ENCODE measurements at places on chromosomes 7 and 10.

GRCh38 chr7:71497256-71497946 is 365.5 kb downstream of the GALNT17 start:
- no peak for DNase-seq

DNA sequence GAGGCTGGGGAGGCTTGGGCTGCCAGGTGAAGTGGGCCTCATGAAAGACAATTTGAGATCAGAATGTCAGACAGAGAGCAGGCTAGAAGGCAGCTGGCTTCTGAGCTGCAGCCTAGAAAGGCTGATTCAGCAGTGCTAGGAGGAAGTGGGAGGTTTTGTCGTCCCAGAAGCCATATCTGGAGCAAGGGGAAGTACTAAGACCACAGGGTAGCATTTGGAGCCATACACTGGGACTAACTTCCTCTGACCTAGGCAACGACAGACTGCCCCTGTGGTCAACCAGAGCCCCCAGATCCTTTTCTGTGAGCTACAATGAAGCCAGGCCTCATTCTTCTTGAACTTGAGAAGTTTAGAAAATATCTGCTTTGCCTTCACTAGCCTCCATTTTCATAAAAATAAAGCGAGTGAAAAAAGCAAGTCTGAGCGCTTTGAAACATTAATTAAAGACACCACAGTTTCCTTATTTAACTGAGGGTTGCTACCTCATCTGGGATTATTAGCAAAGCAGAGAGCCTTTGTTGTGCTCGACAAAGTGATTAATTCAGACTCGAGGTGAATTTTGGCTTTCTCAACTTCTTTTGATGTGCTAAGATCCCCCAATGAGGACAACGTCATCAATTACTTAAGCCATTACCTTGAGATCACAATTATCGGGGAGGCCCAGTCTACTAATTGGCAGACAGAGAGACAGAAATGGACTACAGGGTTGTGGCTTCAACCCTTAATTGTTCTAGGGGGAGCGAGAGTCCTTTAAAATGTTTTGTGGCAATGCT is 26.6 kb downstream of the TBXAS1 start:
- no peak for DNase-seq

- no peak for DNase-seq
Measured at GRCh38 chr10:11758527-11759236, 16.5 kb downstream of the ECHDC3 start.

- DNase-seq = no peak
Measured at GRCh38 chr7:81416659-81417058, 353.2 kb downstream of the HGF start.

- no peak for DNase-seq
Measured at GRCh38 chr10:95755511-95756004, 405 bp upstream of the ENTPD1 start.

GRCh38 chr7:18132811-18133210 is 105.2 kb upstream of the PRPS1L1 start:
- no peak for DNase-seq

- DNase-seq = no peak
Measured at GRCh38 chr10:52210161-52210560, 103.9 kb upstream of the DKK1 start.

All from RWPE1 (cell line).